Activated T-helper 1 cell treated with anti-CD3 and anti-CD28 coated beads, Interleukin-12 subunit alpha, Interleukin-12 subunit beta, Interleukin-2, Interleukin-4 antibody, amounts not matched to agents 30 ng/mL and 10 ng/mL and 1 ng/mL, durations not matched to agents 14 hours and 24 hours and 36 hours (primary cell): ENCODE measurements at places on chromosomes 12 and 14. TPM values are rescaled to one million over a fixed set of nuclear protein-coding genes. Genes with fewer than 3 reads are reported as not detected.

- peaks cover 5% of the 10 kb centered on the region for H3K4me1 ChIP-seq
- no peak for DNase-seq
- H3K36me3 ChIP-seq = peaks cover 1% of the 10 kb centered on the region
- H3K27ac ChIP-seq = no peak overlapping the region
Observed at GRCh38 chr14:98296895-98297294, 975.1 kb downstream of the BCL11B start.

TIMELESS gene
- total RNA-seq = 44.9 and 45.8 TPM in 2 replicates

DNAJC22 gene
- 0.16 TPM in 1 of 2 replicates, not detected in the other for total RNA-seq

GRCh38 chr12:10354502-10354901, 35.3 kb downstream of the KLRK1 start:
- H3K36me3 ChIP-seq = no peaks in the 10 kb centered on the region
- no peaks in the 10 kb centered on the region for H3K4me1 ChIP-seq
- no peak overlapping the region for H3K4me3 ChIP-seq
- H3K27ac ChIP-seq = no peak overlapping the region
- H3K27me3 ChIP-seq = peaks cover 30% of the 10 kb centered on the region
- no peak for DNase-seq

GRCh38 chr12:131223791-131224225, 270.1 kb downstream of the ADGRD1 start:
- no peak for DNase-seq
- H3K4me3 ChIP-seq = no peak overlapping the region
- H3K27ac ChIP-seq = no peak overlapping the region
- no peaks in the 10 kb centered on the region for H3K36me3 ChIP-seq
- H3K4me1 ChIP-seq = peaks cover 5% of the 10 kb centered on the region
- H3K27me3 ChIP-seq = peaks cover 2% of the 10 kb centered on the region

DNA sequence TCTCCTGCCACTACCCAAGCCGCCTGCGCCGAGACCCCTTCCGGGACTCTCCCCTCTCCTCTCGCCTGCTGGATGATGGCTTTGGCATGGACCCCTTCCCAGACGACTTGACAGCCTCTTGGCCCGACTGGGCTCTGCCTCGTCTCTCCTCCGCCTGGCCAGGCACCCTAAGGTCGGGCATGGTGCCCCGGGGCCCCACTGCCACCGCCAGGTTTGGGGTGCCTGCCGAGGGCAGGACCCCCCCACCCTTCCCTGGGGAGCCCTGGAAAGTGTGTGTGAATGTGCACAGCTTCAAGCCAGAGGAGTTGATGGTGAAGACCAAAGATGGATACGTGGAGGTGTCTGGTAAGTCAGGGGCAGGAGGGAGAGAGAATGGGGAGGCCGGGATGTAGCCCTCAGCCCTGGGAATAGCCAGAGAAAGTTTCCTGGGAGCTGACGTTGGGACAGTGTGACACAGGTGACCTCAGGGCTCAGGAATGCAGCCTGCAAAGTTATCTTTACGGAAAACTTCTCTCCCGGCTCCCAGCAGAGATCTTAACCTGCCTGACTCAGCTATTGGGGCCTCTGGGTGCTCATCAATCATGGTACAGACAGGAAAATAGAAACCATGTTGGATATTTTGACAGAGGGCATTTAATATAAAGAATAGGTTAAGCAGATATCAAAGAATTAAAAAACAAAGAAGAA, 747 bp downstream of the HSPB8 start:
- H3K36me3 ChIP-seq = no peaks in the 10 kb centered on the region
- H3K27ac ChIP-seq = no peak overlapping the region
- H3K4me1 ChIP-seq = no peaks in the 10 kb centered on the region
- peaks cover 4% of the 10 kb centered on the region for H3K27me3 ChIP-seq
- no peak for DNase-seq

DNA sequence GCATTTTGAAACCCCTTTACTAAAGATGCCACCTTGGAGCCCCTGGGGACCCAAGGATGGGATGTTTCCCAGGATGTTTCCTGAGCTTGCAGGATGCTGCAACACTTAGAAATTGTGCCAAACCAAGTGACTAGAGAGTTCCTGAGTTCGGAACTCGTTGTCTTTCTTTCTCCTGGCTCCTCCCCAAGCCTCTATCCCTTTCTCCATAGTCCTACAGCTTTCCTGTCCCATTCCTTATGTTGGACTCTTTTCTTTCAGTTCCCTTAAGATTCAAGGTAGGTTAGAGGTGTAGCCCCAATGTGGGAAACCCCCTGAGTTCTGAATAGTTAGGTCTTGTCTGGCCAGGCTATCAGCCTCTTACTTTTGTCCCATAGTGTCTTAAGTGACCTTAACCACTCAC, 1.4 kb upstream of the KIF5A start:
- H3K4me1 ChIP-seq = peaks cover 47% of the 10 kb centered on the region
- H3K27ac ChIP-seq = no peak overlapping the region
- peak overlapping the region; percentile 19 for H3K4me3 ChIP-seq
- DNase-seq = no peak

DNA sequence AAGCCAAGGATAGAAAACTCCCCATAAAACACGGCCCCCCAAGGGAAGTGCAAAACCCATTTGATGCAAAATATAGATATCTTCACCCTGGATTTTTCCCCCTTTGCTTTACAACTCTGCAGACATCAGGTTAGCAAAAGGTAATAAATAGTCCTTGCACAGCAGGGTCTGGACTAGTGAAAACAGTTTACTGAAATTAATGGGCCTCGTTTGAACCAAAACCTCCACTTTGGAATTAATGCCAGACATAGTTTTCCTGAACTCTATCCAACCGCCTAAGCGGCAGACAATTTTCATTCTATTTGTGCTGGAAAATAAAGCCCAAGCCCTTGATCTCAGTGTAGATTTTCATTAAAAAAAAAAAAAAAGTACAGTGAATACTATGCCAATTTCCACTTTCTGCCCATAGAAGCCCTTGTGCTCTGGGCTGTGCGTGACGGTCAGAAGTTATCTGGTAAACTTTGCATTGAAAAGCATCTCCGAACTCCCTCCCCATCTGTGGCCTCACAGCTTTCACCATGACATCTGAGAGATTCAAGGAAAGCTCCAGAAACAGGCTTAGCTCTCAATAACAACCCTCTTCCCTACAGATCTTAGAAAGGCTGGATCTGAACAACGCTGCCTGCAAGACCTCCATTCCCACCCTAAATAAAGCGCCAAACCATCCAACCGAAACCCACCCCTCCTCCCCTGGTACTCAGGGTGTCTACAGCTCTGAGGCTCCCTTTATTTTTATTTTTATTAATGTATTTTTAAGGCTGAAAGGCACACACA, 11.0 kb upstream of the IRF2BPL start:
- DNase-seq = no peak
- H3K27me3 ChIP-seq = no peaks in the 10 kb centered on the region
- peak overlapping the region; percentile 91 for H3K27ac ChIP-seq
- H3K36me3 ChIP-seq = no peaks in the 10 kb centered on the region
- peak overlapping the region; percentile 80 for H3K4me3 ChIP-seq

- no peak for DNase-seq
- peaks cover 7% of the 10 kb centered on the region for H3K36me3 ChIP-seq
- H3K27ac ChIP-seq = no peak overlapping the region
- H3K27me3 ChIP-seq = no peaks in the 10 kb centered on the region
Observed at GRCh38 chr14:60254176-60254575, 5.2 kb downstream of the PPM1A start.

DNA sequence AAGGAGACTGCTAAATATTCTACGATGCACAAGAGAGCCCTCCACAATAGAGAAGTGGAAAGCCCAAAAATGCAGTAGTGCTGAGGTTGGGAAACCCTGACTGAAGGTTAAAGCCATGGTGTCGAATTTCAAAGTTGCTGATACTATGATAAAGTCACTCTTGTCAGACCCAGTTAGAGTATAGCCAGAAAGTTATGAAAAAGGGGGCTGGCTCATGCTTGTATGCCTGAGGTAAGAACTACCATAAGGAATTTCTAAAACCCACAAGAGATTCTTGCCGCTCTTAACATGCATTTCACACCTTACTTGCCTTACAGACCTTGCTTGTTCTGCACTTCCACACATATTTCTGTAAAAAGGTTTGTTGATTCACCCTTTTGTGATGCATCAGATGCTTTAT, 184.6 kb downstream of the SLC6A15 start:
- H3K27me3 ChIP-seq = no peaks in the 10 kb centered on the region
- H3K36me3 ChIP-seq = no peaks in the 10 kb centered on the region
- no peak overlapping the region for H3K27ac ChIP-seq

CPNE6 gene
- not detected in 2 replicates for total RNA-seq

DNA sequence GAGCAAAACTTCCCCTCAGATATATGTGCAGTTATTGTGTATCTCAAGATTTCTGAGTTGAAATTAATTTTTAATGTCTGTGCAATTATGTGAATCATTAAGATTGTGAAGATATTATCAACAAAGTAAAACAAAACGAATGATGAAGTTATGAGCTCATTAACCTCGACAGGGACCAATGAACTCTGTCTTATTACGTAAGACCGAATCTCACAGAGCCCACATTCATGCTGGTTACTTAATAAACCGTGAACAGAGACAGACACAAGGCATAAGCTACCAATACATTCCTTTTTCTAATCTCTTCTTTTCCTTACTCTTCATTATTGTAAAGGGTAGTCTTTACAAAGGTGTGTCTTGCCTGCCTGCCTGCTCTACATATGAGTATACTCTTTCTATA, 568.7 kb downstream of the RPS29 start:
- H3K27ac ChIP-seq = no peak overlapping the region
- no peaks in the 10 kb centered on the region for H3K4me1 ChIP-seq

GRCh38 chr12:82082501-82082900, 275.7 kb downstream of the CCDC59 start:
- no peaks in the 10 kb centered on the region for H3K4me1 ChIP-seq
- H3K27ac ChIP-seq = no peak overlapping the region
- no peaks in the 10 kb centered on the region for H3K27me3 ChIP-seq
- no peak overlapping the region for H3K4me3 ChIP-seq
- DNase-seq = no peak

GRCh38 chr12:115398311-115398781, 714.4 kb upstream of the TBX3 start:
- H3K27me3 ChIP-seq = peaks cover 1% of the 10 kb centered on the region
- no peak for DNase-seq
- no peaks in the 10 kb centered on the region for H3K36me3 ChIP-seq

DNA sequence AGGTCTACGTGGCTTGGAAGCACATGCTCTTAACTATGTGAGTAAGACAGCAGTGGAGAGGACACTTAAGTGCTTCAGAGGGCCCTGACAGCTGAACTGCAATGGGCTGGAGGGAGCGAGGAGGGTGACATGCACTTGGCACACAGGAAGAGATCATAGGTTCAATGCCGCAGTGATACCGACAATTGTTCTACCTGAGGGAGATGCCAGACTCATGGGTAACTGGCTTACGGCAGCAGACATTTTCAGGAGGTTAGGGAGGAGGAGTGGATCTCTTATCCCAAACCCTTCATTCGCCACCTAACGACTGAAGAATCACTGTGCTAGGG, 68.4 kb downstream of the NTF3 start:
- no peak overlapping the region for H3K27ac ChIP-seq
- H3K27me3 ChIP-seq = peaks cover 2% of the 10 kb centered on the region
- no peaks in the 10 kb centered on the region for H3K4me1 ChIP-seq
- H3K36me3 ChIP-seq = no peaks in the 10 kb centered on the region
- H3K4me3 ChIP-seq = no peak overlapping the region

DNA sequence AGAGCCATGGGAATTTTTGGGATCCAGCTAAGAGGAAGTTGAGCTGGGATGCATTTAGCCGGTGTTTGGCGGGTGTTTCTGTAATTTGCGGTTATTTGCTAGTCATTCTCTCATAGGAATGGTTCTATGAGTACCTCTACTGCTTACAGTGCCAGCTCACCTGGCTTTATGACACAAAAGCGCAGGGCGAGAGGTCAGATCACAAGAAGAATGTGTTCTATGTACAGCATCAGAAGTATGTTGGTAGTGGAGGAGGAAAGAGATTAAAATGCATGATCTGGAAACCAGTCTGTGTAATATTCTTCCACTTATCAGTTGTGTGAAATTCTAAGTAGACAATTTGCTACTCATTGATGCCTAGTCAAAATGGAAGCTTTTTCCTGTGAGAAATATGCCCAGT, 173.3 kb downstream of the ADCK1 start:
- no peak for DNase-seq
- H3K4me3 ChIP-seq = no peak overlapping the region
- H3K27ac ChIP-seq = no peak overlapping the region
- H3K27me3 ChIP-seq = peaks cover 13% of the 10 kb centered on the region

EFS gene
- total RNA-seq = not detected in 2 replicates

GRCh38 chr14:62629176-62629725, 416.0 kb downstream of the KCNH5 start:
- DNase-seq = no peak
- H3K4me3 ChIP-seq = no peak overlapping the region
- H3K27ac ChIP-seq = no peak overlapping the region
- no peaks in the 10 kb centered on the region for H3K4me1 ChIP-seq
- no peaks in the 10 kb centered on the region for H3K27me3 ChIP-seq
